Activated naive CD4-positive, alpha-beta T cell treated with anti-CD3 and anti-CD28 coated beads, Interleukin-2, amount 50 U/mL, for 72 hours (primary cell): ENCODE measurements at places on chromosomes 1 and 21. TPM values are rescaled to one million over a fixed set of nuclear protein-coding genes. Genes with fewer than 3 reads are reported as not detected.

Gene RHBDL2
- not detected for total RNA-seq

Gene HSD11B1
- total RNA-seq = 0.75 TPM

GRCh38 chr1:101566883-101567538 lies 330.2 kb downstream of the S1PR1 start:
- DNase-seq = no peak

DNA sequence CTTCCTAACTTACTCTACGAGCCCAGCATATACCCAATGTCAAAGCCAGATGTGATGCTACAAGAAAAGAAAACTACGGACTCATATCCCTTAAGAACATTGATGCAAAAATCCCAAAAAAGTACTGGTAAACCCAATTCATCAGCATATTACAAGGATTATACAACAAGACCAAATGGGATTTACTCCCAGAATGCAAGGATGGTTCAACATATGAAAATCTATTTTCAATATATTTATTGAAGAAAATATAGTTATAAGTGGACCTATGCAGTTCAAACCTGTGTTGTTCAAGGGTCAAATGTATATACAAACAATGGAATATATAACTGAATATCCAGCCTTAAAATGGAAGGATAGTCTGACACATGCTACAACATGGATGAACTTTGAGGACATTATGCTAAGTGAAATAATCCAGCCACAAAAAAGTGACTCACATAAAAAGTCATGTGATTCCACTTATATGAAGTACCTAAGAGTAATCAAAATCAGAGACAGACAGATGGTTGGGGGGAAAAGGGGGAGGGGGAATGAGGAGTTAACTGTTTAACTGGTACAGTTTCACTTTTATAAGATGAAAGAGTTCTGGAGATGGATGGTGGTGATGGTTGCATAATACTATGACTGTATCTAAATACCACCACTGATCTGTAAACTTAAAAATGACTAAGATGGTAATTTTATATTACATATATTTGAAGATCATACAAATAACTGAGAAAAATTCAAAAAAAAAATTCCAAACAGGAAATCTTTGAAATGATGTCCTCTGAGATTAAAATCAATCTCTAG lies 3.7 kb upstream of the KLF18 start:
- DNase-seq = no peak

- DNase-seq = no peak
Observed at GRCh38 chr1:88744142-88744541, 60.1 kb downstream of the PKN2 start.
